Left lobe of liver (tissue), 2 donors: ENCODE measurements at places on chromosomes 11 and 22. TPM values are rescaled to one million over a fixed set of nuclear protein-coding genes. Genes with fewer than 3 reads are reported as not detected.

The TTC36 gene
- 116 TPM for total RNA-seq

The DRD4 gene
- total RNA-seq, result 0.68 TPM

The OR52I1 gene
- total RNA-seq, result not detected

The PKP3 gene
- 1.2 TPM for total RNA-seq

The ANGPTL5 gene
- total RNA-seq, result not detected

The EMID1 gene
- 1.3 TPM for total RNA-seq

The ZNF280A gene
- total RNA-seq, result not detected

DNA sequence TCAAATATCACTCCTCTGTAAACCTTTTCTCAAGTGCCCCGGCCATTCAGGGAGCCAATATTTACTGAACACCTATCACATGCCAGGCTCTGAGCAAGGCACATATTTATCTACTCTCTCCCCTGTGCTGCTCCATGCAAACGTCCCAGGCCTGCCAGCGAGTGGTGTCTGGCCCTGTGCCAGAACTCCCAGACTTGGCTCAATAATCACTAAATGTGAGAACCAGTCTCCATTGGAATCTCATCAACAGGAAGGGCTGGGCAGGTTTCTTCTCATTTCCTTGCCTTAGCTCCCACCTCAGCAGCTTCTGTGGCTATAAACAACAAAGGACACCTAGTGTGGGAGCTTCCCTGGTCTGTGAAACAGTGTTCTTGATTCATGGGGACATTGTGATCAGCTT is 21.7 kb downstream of the RASSF10 start:
- no peak for DNase-seq

GRCh38 chr11:13145461-13145860 is 132.1 kb upstream of the BMAL1 start:
- DNase-seq, result no peak

DNA sequence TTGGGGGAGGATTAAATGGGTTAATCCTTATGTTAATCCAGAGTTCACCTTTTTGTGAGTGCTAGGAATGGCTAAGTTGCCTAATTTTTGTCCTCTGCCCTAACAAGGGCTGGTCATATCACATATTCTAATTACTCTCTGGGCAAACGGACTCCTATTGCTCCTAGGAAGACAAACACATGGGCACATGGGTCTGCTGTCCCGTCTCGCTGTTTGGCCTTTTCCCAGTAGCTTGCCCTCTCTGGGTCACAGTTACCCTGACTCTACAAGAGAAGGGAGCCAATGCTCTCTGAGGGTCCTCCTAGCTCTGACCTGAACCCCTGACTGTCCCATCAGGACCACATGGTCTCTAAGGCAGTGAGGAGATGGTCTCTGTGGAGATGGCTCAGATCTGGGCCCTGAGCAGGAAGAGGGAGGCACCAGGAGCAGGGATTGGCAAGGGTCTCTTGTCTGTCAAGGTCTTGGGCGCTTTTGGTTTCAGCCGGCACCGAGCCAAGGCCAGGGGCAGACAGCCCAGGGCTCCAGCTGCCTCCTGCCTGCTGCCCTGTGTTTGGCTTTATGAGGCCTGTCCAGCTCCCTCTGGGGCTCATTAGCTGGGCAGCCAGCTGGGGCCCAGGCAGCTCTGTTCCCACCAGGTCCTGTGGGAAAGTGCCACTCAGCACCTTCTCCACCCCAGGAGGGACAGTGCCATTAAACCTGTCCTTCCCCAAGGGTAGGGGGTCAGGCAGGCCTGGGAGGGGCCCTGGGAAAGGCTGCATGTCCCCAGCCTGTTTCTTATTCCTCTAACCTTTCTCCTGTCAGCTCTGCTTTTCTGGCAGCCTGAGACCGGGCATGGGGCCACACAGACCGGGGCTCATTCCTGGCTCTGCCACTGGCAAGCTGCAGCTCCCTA is 559.9 kb downstream of the MN1 start:
- no peak for DNase-seq

GRCh38 chr11:75339685-75340409 is 11.6 kb downstream of the ARRB1 start:
- no peak for DNase-seq

DNA sequence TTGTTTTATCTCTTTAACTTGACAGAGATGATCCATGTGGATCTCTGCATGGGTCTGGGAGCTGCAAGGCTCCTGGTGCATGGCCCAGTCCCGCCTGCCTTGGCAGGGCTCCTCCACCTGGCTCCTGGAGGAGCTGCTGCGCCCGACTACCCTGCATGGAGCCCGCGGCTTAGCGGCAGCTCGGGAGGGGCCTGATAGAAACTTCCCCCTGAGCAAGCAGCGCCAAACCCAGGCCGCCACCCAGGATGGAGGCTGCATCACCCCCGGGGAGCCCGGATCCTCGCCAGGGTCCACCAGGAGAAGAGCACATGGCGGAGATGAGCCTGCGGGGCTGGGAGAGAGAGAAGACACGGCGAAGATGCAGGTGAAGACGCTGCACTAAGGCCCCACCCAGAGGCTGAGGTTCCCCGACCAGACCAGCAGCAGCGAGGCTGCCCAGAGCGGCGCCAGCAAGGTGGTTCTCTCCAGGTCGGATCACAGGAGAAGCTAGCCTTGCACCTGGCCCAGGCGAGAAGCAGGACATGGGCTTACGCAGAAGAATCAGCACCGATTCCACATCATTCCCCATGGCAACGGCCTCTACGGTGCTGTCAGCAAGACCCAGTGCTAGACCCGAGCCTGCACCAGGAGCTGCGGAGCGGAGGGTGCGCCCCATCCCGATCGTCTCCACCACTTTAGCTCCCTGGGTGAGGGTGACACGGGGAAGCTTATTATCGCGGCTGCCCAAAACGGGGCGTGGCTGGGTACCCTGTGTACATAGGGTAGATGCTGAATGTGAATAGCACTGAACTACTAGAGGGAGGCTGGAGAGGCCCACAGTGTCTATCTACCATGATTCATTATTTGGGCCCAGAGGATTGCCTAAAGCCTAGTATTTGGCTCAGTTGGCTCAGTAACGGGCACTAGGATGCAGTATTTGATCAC is 41.3 kb upstream of the VPREB1 start:
- no peak for DNase-seq

- DNase-seq, result no peak
These were observed 259.5 kb upstream of the CCDC90B start for GRCh38 chr11:83545494-83546260.

DNA sequence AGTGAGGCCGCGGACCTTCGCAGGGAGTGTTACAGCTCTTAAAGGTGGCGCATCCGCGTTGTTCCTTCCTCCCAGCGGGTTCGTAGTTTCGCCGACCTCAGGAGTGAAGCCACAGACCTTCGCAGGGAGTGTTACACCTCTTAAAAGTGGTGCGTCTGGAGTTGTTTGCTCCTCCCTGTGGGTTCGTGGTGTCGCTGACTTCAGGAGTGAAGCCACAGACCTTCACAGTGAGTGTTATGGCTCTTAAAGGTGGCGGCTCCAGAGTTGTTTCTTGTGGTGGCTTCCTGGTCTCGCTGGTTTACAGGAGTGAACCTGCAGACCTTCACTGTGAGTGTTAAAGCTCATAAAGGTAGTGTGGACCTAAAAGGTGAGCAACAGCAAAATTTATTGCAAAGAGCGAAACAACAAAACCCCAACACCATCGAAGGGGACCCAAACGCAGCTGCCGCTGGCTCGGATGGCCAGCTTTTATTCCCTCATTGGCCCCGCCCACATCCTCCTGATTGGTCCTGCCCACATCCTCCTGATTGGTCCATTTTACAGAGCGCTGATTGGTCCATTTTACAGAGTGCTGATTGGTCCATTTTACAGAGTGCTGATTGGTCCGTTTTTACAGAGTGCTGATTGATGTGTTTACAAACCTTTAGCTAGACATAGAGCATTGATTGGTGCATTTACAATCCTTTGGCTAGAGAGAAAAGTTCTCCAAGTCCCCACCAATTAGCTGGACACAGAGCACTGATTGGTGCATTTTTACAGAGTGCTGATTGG is 1.2 kb upstream of the TMEM45B start:
- no peak for DNase-seq

- DNase-seq, result no peak
These were observed 28.4 kb upstream of the SLN start for GRCh38 chr11:107740271-107740670.

DNA sequence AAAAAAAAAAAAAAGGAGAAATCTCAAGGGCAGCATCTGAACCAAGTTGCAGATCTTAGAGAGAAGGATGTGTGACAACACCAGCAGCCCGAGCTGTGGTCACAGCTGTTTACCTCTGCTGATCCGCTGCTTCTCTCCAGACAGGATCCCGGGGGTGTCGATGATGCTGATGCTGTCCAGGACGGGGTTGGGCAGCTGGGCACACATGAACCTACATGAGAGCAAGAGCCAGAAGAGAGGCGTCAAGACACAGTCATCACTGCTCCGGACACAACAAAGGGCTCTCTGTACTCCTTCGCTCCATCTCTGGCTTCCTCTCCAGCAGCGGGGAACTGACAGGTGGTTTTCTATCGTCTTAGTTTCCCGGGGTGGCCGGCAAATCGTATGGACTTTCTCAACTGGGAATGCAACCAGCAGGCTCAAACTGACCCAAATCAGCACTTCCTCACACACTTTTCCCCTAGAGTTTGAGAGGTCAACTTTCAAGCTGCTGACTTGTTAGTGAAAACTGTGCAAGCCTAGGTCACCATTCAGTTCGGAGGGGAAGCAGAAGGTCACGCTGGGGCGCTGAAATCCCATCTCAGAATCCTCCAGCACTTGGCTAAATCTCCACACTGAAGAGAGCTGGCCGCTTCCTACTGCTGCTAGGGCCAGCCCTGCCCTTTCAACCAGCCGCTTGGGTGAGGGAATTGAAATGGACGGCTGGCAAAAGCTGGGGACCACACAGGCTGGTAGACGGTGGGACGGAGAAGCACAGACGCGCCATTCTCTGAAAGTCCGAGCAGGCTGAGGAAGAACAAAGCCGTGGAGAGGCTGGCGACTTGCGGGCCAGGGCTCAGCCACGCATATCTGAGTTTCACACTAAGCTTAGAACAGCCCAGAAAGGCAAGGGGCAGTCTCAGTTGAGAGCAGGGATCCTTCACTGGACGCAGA is 3.8 kb downstream of the EHD1 start:
- no peak for DNase-seq

GRCh38 chr22:42384506-42384905 is 47.7 kb downstream of the NFAM1 start:
- no peak for DNase-seq

- no peak for DNase-seq
These were observed 109.2 kb upstream of the GAL start for GRCh38 chr11:68575025-68575665.
